ENCODE measurements at places on chromosomes 16 and 17.

GRCh38 chr16:67883146-67883871, 1.4 kb upstream of the NRN1L start:
- no peak for DNase-seq

- DNase-seq, result no peak
Measured at GRCh38 chr16:75010427-75010826, 11.6 kb downstream of the ZNRF1 start.

DNA sequence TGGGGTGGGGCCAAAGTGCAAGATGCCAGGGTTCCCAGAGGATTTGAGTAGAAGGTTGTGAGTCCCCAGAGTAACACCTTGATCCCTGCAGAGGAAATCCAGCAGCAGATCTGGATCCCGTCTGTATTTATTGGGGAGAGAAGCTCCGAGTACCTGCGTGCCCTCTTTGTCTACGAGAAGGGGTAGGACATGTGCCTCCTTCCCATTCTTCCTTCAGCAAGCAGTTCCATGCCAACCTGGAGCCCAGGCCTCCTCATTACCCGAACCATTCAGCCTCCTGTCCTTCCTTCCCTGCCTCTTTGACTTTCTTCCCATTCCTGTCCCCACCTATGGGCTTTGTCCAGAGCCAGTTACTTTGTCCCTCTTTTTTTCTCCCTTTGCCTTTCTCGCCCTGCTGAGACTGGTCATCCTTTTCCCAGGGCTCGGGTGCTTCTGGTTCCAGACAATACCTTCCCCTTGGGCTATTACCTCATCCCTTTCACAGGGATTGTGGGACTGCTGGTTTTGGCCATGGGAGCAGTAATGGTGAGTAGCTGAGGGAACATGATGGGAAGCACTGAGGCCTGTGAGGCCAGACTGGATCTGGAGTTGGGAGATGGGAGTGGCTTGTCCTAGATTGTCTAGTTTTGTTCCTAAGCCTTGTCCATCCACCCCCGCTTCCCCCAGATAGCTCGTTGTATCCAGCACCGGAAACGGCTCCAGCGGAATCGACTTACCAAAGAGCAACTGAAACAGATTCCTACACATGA, 2.9 kb downstream of the RNF167 start:
- DNase-seq, result no peak

GRCh38 chr17:42871647-42872046, 20.6 kb downstream of the AOC3 start:
- no peak for DNase-seq

DNA sequence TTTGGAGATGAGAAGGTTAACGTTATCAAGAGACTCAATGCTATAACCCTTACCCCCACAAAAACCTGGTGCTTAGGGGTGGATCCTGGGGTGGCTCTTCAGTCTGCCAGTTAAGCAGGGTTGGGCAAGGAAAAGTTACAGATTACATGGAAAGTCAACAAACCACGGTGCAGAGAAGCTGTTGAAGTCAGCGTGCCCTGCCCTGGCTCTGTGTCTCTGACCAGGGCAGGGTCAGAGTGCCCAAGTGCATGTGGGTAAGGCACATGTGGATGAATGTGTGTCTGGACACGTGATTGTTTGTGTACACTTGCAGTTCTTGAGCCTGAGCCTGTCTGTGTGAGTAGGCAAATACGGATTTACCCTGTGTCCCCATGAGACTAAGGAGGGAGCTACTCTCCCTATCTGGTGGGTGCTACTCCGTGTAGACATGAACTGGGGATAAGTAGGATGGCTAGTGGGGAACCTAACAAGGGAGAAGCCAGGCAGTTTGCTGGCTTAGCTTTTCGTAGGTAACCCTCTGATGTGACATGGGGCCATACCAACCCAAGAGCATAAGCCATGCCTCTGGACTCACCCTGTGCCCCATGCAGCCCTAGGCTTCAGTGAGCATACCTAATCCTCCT, 5.5 kb downstream of the IGFBP4 start:
- DNase-seq, result no peak

GRCh38 chr17:68255151-68255550, 7.3 kb downstream of the AMZ2 start:
- DNase-seq, result no peak

DNA sequence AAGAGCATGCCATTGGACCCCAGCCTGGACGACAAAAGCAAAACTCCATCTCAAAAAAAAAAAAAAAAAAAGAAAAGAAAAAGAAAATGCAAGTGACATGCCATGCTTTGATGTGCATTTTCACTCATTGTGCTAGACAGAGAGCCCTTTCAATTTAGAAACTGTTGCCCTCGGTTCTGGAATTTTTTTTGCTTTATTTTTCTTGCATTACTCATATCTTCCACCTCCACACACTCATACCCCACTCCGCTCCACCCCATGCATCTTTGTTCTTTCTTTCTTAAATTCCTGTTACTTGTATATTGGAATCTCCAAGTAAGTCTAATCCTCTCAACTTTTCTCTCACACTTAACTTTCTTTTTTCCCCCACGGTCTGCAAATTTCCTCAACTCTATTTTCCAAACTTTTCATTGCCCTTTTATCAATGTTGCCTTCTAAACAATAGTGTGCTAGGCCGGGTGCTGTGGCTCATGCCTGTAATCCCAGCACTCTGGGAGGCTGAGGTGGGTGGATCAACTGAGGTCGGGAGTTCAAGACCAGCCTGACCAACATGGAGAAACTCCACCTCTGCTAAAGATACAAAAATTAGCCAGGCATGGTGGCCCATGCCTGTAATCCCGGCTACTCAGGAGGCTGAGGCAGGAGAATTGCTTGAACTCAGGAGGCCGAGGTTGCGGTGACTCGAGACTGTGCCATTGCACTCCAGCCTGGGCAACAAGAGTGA, 16.8 kb upstream of the SUZ12 start:
- no peak for DNase-seq

DNA sequence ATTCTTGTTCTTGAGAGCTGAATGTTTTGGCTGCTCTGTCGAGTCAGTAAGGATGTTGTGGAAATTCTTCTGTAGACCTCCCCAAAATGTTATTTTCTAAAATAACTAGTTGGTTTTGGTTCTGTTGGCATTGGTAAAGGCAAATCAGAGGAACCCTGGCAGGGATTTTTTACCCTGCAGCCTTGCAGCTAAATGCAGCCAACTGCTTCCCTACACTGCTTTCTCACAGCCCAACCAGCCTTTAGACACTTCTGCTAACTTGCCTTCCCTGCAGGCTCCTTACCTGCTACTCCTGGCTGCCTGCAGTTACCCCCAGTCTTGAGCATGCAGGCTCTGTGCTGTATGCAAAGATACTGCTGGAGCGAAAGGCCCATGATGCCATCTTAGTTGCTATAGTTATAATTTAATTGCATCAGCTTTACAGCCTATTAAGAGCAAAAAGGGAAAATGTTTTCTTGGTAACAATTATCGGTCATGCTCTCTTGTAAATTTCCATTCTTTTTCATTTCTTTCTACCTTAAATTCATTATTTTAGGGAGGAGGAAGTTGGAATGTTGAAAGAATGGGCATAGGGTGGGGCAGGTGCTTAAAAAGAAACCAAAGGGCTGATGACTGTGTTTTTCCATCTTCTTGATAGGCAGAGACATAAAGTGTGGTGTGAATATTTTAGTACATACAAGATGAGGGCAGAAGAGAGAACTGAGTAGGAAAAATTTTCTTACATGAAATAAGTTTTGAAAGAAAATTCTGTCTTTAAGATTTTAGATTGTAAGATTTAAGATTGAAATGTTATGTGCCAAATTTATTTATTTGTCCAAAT, 20.0 kb downstream of the NUP93 start:
- DNase-seq, result no peak

- no peak for DNase-seq
Measured at GRCh38 chr17:55690105-55690508, 32.6 kb downstream of the TMEM100 start.

GRCh38 chr16:10675216-10675615, 19.5 kb downstream of the TEKT5 start:
- no peak for DNase-seq

DNA sequence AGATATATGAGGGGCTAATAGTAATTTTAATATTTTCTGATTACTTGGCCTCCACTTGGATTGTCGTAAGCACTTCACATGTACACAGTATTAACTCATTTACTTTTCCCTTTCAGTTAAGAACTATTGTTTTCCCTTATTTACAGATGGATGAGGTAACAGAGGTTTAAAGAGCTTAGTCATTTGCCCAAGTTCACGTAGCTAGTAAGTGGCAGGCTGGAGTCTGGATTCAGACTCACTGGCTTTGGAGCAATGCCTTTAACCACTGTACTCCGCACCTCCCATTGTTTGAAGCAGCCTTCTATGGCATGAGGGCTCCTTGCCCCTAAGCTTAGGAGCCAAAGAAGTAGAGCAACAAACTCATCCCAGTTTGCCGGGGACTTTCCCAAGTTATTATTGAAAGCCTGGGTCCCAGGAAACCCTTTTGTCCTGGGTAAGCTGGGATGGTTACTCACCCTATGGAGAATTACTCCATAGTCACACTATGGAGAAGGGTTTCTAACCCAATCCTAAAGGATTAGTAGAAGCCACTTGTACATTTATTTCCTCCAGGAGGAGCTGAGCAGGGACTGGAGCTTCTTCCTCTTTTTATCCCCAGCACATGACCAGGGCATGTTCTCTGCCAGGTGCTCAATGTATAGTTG, 12.3 kb downstream of the FOXL1 start:
- DNase-seq, result no peak

GRCh38 chr17:63405741-63406261, 40.3 kb downstream of the CYB561 start:
- no peak for DNase-seq

GRCh38 chr17:38681096-38681495, 6.3 kb upstream of the EPOP start:
- no peak for DNase-seq

DNA sequence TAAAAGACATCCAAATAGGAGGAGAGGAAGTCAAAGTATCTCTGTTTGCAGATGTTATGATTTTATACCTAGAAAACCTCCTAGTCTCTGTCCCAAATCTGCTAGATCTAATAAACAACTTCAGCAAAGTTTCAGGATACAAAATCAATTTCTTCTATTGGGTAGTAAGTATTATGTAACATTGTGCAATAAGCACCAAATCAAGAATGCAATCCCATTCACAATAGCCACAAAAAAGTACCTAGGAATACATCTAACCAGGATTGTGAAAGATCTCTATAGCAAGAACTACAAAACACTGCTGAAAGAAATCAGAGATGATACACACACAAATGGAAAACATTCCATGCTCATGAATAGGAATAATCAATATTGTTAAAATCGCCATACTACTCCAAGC, 13.0 kb downstream of the NLRP1 start:
- no peak for DNase-seq

DNA sequence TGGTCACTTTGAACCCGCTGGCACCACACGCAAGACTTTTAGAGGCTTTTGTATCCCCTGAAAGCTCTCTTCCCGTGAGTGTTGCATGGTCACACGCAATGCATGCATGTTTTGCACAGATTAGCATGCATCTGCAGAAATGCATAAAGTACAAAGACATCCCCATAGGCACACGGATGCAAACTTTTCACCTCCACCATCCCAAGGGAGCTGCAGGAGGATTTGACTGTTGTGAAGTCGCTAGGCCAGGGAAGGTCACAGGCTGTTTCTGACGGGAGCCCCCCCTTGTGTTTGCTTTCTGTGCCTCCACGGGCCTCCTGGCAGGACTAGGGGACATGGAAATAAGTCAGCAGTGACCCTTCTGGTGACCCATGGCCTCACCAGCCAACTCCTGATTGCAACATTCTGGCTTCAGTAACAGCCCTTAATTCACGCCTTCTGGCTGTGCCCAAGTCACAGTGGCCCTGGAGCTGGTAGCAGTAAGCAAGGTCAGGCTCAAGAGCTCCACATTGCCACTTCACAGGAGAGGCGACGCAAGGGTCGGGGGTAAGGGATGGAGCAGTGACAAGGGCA, 45.1 kb downstream of the SOX9 start:
- DNase-seq, result no peak

GRCh38 chr17:58238147-58238634, at the start of gene LPO:
Gene LPO, plus strand, starts transcription at chr17:58238584. Its CDS starts 4,396 bp downstream, at chr17:58242980.
- DNase-seq, result no peak

- DNase-seq, result no peak
Measured at GRCh38 chr17:33277436-33278100, 15.5 kb downstream of the ASIC2 start.

- DNase-seq, result no peak
Measured at GRCh38 chr17:57565176-57565575, 179.9 kb downstream of the CCDC182 start.

GRCh38 chr16:61730997-61731396, 305.2 kb downstream of the CDH8 start:
- no peak for DNase-seq

DNA sequence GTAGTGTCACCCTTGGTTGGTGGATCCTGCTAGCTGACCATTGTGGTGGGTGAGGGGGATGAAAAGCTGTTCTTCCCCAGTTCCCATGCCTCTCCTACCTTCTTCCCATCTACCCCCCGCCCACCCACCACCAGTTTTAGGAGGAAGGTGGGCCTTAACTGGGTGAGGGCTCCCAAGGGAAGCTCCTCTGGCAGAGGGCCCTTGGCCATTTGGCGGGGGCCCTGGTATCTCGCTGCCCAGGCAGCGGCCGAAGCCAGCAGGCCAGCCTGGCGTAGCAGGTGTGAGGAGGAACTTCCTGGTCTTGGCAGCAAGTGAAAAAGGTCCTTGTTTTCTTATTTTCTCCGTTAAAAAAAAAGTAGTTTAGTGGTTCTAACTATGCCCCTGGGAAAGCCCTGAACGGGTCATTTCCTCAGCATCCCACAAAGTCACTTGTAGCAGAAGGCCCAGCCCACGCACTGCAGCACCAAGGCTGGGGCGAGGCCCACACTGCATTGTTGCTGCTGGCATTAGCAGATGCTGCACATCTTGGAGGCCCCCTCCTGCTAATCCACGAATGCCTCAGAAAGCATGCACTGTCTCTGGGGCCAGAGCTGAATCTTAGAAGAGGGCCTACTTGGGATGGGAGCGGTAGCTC, 72.5 kb downstream of the MPRIP start:
- no peak for DNase-seq

DNA sequence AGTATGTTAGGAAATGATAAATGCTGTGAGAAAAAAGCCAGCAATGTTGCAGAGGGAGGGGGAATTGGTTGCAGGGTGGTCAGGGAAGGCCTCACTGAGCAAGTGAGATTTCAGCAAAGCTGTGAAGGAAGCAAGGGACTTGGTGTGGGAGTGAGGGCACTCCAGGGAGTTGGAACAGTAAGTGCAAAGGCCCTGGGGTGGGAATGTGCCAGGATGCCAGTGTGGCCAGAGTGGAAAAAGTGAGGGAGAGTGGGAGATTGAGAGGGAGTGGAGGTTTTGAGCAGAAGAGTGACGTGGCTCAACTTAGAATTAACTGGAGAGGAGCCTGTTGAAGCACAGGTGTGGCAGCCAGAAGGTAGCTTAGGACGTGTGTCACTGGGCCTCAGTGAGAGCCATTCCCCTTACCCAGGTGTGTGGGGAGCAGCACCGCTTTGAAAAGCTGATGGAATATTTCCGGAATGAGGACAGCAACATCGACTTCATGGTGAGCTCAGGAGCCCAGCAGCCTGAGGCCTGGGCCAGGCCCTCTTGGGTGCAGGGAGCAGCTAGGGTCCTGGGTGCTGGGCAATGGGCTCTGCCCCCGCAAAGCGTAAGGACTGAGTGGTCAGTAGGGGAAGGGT, 16.6 kb downstream of the FMNL1 start:
- no peak for DNase-seq

GRCh38 chr16:20853143-20853542, 46.8 kb downstream of the REXO5 start:
- DNase-seq, result no peak
